Skin of body (tissue), 3 donors: ENCODE measurements at places on chromosomes 1 and 21. TPM values are rescaled to one million over a fixed set of nuclear protein-coding genes. Genes with fewer than 3 reads are reported as not detected.

The SPRR3 gene
- 0.69 TPM for total RNA-seq

The EPHA2 gene
- 42.0 TPM for total RNA-seq

The KIF14 gene
- 3.6 TPM for total RNA-seq

The PEAR1 gene
- total RNA-seq, result 5.5 TPM

The SPRR2G gene
- total RNA-seq, result 13.6 TPM

The HEYL gene
- total RNA-seq, result 5.2 TPM

The SLC25A34 gene
- total RNA-seq, result 0.49 TPM

The CD1E gene
- 2.7 TPM for total RNA-seq

The LCE1F gene
- not detected for total RNA-seq

The OLFML3 gene
- total RNA-seq, result 81.0 TPM

The DCST2 gene
- 0.49 TPM for total RNA-seq

The FNDC5 gene
- 25.4 TPM for total RNA-seq

The PADI1 gene
- total RNA-seq, result 11.7 TPM

The PRKAA2 gene
- 10.6 TPM for total RNA-seq

The NES gene
- total RNA-seq, result 54.7 TPM

The SERPINC1 gene
- not detected for total RNA-seq

The RO60 gene
- total RNA-seq, result 108 TPM

The IGSF3 gene
- total RNA-seq, result 47.0 TPM

The TAS1R1 gene
- total RNA-seq, result 0.59 TPM

The TTC22 gene
- 3.6 TPM for total RNA-seq

The CLCNKA gene
- total RNA-seq, result 0.20 TPM

The TFF2 gene
- not detected for total RNA-seq

The TBX15 gene
- 33.9 TPM for total RNA-seq

The ARHGAP29 gene
- total RNA-seq, result 67.1 TPM

The FALEC gene
- total RNA-seq, result not detected

The HPDL gene
- 0.89 TPM for total RNA-seq

The POU3F1 gene
- 3.6 TPM for total RNA-seq

The UTS2 gene
- total RNA-seq, result 0.30 TPM

The TMCC2 gene
- total RNA-seq, result 16.5 TPM

The EPHX1 gene
- 34.0 TPM for total RNA-seq

The SF3B4 gene
- total RNA-seq, result 12.2 TPM

The C1orf210 gene
- total RNA-seq, result 0.99 TPM

The THEM5 gene
- 8.4 TPM for total RNA-seq

The LAMB3 gene
- total RNA-seq, result 22.7 TPM
